ENCODE measurements at places on chromosomes 1 and 21. TPM values are rescaled to one million over a fixed set of nuclear protein-coding genes. Genes with fewer than 3 reads are reported as not detected.

Gene KRTAP12-2
- not detected for total RNA-seq

GRCh38 chr1:165890684-165891083 lies 63.3 kb downstream of the UCK2 start:
- DNase-seq, result no peak

DNA sequence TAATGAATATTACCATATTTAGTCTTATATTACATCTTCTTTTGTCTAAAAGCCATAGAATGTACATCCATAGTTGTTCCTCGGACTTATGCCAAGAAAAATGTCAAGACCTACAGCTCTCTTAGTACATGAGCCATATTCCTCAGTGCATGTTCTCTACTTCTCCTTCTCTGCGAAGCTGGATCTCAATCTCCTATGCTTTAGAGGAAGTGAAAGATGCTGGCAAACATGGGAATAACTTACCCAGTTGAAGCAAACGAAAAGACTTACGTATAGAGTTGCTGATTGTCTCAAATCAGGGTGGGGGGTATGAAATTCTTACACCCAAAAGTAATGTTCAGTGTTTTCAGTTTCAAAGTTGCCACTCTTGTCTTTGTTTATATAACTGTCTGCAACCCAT lies 32.7 kb downstream of the OR13G1 start:
- DNase-seq, result no peak

GRCh38 chr1:38892976-38893375 lies 11.6 kb upstream of the GJA9 start:
- no peak for DNase-seq

Gene KAZN
- 29.5 TPM for total RNA-seq

Gene RERE
- total RNA-seq, result 80.3 TPM

GRCh38 chr1:19495799-19496526 lies 10.6 kb upstream of the CAPZB start:
- no peak for DNase-seq

- no peak for DNase-seq
Measured at GRCh38 chr1:218996362-218996761, 177.3 kb upstream of the LYPLAL1 start.

DNA sequence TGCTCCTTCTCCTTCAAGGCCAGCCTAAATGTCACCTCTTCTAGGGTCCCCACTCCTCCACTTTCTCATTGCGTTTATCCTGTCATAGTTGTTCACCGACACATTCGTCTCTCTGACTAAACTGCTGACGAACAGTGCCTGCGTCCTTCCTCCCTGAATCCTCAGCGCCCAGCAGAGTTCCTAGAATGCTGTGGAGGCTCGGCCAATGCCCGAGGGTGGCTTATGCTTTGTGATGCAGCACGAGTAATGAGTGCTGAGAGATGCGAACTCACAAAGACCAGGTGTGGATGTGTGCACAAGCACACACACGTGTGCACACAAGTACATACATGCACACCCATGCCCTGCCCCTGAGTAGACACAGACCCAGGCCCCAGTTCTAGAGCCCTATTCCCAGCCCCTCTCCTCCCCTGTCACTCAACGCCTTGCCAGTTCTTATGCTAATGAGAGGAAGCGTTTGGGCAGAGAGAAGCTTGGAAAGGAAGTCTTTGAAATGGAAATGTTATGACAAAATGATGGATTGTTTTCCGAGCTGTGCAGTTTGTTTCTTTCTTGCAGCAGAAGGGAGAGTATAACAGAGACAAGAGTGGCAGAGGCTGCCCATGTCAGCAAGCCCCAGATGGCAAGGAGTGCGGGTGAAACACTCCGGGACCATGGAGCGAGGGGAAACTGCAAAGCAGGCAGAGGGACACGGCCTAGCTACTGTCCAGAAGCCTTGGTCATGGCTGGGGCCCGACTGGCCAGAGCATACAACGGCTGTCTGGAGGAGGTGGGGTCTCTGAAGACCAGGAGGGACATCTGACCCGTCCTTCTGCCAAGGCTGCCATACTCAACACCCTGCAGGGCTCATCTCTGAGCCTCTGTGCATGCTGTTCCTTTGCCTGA lies 24.2 kb downstream of the KCNA10 start:
- no peak for DNase-seq

DNA sequence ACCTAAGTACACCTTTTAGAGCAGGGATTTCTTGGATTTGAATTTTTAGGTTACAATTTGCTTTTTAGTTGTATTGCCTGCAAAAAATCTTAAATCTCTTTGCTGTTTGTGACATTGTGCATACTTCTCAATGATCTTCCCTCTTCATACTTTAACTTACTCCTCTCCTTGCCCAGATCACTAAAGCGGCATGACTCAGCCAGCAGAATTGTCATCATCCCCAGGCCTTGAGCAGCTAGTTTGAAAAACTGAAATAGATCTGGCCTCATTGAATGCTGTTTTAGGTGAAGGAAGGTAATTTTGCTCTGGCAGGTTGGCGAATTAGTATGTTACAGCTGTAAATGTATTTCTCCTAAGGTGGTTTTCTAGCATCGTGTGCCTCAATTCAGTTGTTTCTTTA lies 145.9 kb downstream of the RYR2 start:
- DNase-seq, result no peak

Gene CLCNKA
- total RNA-seq, result 0.25 TPM

DNA sequence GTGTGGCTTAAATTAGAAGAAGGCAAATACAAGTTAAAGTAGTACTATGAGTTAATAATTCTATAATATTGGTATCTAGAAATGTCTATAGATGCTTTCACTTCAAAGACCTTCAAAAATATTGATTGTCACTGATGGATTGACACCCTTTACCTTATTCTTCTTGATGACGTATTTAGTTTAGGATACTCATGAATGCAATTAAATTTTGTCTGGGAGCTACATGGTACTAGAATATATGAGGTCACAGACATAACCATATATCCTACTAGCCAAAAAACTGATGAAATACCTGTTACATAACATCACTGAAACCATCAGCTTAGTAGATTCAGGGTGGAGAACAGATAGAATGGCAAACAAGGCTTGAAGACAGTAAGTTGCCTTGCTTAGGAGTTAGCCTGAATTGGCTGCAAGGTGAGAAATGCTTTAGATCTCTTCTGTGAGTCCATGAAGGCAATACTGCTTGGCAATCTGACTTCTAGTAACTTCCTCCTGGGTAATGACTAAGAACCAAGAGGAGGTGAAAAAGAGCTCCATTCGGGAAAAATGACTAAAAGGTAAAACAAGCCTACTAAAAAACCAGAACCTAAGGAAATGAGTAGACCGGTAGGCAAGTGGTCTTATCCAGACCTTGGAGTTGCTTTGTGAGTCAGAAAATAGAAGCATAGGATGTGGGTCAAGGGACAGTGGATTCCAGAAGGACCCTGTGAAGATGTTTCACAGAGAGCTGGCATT lies 16.9 kb upstream of the ARHGAP29 start:
- DNase-seq, result no peak

Gene CFHR2
- not detected for total RNA-seq

GRCh38 chr1:106954661-106955229 lies 101.7 kb upstream of the PRMT6 start:
- no peak for DNase-seq

- no peak for DNase-seq
Measured at GRCh38 chr1:94660994-94661393, 119.4 kb upstream of the F3 start.

DNA sequence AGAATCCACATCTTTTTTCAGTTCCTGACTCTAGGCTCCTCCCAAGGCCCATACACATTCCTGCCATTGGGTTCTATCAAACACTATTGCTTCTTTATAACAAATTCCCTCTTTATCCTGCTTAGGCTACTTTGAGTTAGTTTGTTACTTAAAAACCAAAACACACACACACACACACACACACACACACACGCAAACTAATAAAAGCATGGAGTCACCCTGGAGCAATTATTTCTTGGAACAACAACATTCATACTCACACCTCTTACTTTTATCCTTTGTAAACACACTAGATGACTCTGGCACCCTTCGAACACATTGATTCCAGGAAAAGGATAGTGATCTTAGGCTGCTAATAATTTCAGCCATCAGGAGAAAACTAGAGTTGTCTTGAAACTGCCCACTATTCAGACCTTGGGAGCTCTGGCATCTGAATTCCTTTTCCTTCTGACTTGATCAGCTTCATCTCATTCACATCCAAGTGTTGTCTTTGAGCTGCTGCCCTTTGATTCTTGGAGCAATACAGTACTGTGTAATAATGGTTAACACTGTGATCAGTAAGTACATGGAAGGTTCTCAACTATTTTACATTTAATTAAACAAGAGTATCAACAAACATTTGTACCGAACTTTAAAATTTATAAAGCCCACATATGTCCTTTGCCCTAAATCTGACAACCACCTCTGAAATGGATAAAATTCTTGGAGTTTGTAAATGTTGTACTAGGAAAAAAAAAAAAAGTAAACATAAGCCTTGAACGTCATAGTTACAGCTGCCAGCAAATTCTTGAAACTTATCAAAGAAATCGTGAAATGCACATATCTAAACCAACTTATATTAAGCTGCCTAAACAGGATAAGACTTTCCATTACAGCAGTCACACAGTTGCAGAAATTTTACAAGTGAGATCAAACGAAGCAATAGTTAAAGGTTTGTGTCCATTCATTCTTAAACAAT lies 2.8 kb upstream of the SEC22B start:
- no peak for DNase-seq

DNA sequence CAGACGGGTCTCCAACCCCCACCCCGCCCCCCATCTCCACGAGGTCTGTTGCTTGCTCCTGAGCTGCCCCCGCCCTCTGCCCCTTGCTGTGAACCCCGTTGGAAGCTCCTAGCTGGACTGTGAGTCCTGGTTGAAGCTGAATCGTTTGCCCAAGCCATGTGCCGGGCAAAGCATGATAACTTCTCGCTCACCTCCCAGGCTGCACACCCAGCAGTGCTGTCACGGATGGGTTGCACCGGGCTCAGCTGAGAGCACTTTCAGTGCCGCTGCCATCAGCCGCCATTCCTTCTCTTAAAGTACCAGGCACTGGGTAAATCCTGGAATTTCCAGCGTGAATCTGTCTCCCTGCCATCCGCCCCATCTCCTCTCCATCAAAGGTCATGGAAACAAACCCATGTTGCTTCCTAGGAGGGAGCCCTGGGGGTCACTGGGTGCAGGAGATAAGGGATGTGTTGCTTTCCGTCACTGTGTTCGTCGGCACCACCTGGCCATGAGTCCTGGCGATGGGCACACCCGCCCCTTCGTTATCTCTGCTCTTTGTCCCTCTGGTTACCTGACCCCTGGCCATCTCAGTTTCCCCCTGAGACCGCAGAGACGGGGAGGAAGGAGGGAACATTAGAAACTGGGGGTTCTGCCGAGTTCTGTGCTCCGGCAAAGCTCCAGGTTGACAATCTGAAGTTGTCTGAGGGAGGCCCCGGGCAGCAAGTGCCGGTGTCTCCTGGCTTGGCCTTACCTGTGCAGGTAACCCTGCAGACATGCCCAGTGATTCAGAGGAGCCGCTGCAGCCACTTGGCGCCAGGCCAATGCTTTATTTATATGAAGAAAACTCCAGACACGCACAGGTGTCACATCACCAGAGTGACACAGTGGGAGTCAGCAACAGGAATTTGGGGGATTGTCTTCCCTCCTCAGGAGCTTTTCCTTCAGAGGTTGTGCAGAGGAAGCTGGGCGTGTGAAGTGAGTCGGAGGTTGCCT lies 2.7 kb downstream of the PDE9A start:
- DNase-seq, result no peak

- DNase-seq, result no peak
Measured at GRCh38 chr1:243459059-243459458, 203.2 kb downstream of the SDCCAG8 start.

Gene C1QC
- total RNA-seq, result 128 TPM

Gene NBPF20
- total RNA-seq, result 1.7 TPM

Gene ATP1A4
- total RNA-seq, result not detected

Gene CD1E
- 2.5 TPM for total RNA-seq

DNA sequence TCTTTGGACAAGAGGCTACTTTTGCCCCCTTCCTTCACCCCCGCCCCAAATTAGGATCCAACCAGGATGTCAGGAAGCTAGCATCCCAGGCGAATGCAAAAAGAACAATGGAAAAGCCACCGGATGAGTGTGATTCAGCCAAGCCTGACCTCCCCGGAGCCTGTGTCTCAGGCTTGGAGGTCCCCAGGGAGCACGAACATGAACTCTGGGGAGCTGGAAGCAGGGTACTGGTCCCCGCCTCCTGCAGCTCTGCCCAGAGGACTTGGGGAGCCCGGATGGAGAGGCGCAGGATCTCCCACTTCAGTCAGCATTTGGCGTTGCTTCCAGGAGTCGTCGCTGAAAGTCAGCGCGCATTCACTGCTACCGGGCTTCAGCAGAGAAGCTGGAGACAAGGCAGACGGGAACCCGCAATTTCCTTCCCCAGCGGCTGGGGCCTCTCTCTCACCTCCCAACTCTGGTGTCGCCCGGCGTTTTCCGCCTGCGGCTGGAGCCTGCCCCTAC lies 1.8 kb upstream of the TBX15 start:
- DNase-seq, result no peak

Gene FAM163A
- 2.5 TPM for total RNA-seq

DNA sequence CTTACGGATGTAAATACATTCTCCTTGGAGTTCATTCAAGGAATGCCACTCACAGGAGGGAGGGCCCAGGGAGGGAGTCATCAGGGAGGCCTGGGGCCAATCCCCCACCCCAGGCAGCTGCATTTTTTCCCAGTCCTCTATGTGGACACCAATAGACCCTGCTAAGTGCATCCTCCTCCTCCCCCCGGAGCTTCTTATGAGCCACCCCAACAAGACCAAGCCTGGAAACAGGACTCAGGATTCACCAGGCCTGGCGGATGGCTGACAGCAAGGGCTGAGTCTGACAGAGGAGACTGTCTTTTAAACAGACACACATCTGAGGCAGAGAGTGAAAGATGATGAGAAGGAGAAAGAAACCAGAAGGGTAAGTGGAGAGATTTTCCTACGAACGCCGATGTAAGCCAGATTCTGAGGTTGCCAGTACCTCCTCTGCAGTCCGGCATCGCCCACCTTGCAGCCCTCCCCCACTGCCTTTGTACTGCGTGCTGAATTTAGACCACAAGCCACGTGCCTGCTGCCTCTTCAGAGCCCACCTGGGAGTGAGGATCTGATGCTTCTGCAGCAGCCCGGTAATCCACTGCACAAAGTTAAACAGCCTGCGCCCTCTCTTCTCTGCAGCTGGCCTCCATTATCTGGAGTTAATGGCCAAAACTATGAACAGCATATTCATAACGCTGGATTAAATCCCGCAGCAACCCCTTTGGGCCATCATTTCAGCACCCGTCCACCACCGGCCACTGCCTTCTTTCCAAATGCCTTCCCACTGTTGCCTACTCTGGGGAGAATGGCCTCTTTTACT lies 17.6 kb upstream of the SFPQ start:
- DNase-seq, result no peak

Gene TCHH
- 0.25 TPM for total RNA-seq

GRCh38 chr1:152111515-152111968 lies 3.7 kb downstream of the TCHH start:
- DNase-seq, result no peak

Gene FCGR3A
- total RNA-seq, result 14.2 TPM

Gene ERI3
- 39.3 TPM for total RNA-seq

Data from vagina (tissue), 2 donors.